Stomach (tissue), 19 donors: ENCODE measurements at places on chromosomes 2 and 18. TPM values are rescaled to one million over a fixed set of nuclear protein-coding genes. Genes with fewer than 3 reads are reported as not detected.

TMEM37 gene
- total RNA-seq, result 15.9 TPM

TMEM178A gene
- 36.5 TPM for total RNA-seq

NIFK gene
- 19.8 TPM for total RNA-seq

C18orf32 gene
- 11.2 TPM for total RNA-seq

RNF149 gene
- total RNA-seq, result 48.4 TPM

SLC16A14 gene
- 0.45 TPM for total RNA-seq

CDH7 gene
- not detected for total RNA-seq

C2orf66 gene
- total RNA-seq, result not detected

B3GNT7 gene
- total RNA-seq, result 19.2 TPM

IL1R1 gene
- 53.4 TPM for total RNA-seq

CASP8 gene
- total RNA-seq, result 17.0 TPM

EPB41L3 gene
- total RNA-seq, result 13.9 TPM

DIPK1C gene
- total RNA-seq, result 2.3 TPM

UCN gene
- not detected for total RNA-seq

LAMA1 gene
- 1.7 TPM for total RNA-seq

RNF103 gene
- 53.9 TPM for total RNA-seq

RAB6C gene
- not detected for total RNA-seq

SPDYA gene
- total RNA-seq, result 0.58 TPM

BBS5 gene
- 5.8 TPM for total RNA-seq

CNTNAP5 gene
- total RNA-seq, result not detected

TLX2 gene
- total RNA-seq, result not detected

NEUROD1 gene
- not detected for total RNA-seq

REEP1 gene
- 20.4 TPM for total RNA-seq

CYP26B1 gene
- total RNA-seq, result 2.4 TPM

ACSL3 gene
- 92.4 TPM for total RNA-seq

TM4SF20 gene
- 2.8 TPM for total RNA-seq

ANKRD30B gene
- total RNA-seq, result 0.29 TPM

ATP5F1A gene
- 317 TPM for total RNA-seq

PLEKHH2 gene
- 130 TPM for total RNA-seq

WDSUB1 gene
- total RNA-seq, result 4.6 TPM

LRRC30 gene
- not detected for total RNA-seq

CRYGC gene
- total RNA-seq, result not detected

AQP12A gene
- not detected for total RNA-seq

C1QL2 gene
- not detected for total RNA-seq

ABCB11 gene
- not detected for total RNA-seq

COL3A1 gene
- total RNA-seq, result 116 TPM

RPRM gene
- not detected for total RNA-seq

PRKAG3 gene
- not detected for total RNA-seq

IL1RN gene
- total RNA-seq, result 16.9 TPM

PROC gene
- total RNA-seq, result 1.2 TPM
